DND-41 (cell line): ENCODE measurements at places on chromosomes 3 and 15.

- no peaks in the 10 kb centered on the region for H3K4me1 ChIP-seq
- DNase-seq = no peak
- H3K4me3 ChIP-seq = no peak overlapping the region
- peaks cover 69% of the 10 kb centered on the region for H3K36me3 ChIP-seq
Measured at GRCh38 chr3:161253711-161254110, 32.6 kb downstream of the NMD3 start.

GRCh38 chr15:64636556-64636955 is 138.8 kb downstream of the RBPMS2 start:
- H3K36me3 ChIP-seq = peaks cover 27% of the 10 kb centered on the region; the same call in 1 of the 2 replicates
- DNase-seq = no peak
- no peaks in the 10 kb centered on the region for H3K27me3 ChIP-seq
- H3K4me3 ChIP-seq = no peak overlapping the region
- H3K27ac ChIP-seq = no peak overlapping the region
- H3K4me1 ChIP-seq = peaks cover 31% of the 10 kb centered on the region

GRCh38 chr15:79209116-79209515 is 73.4 kb upstream of the ANKRD34C start:
- H3K4me3 ChIP-seq = no peak overlapping the region
- H3K36me3 ChIP-seq = no peaks in the 10 kb centered on the region
- DNase-seq = no peak
- H3K27ac ChIP-seq = no peak overlapping the region
- H3K27me3 ChIP-seq = peaks cover 4% of the 10 kb centered on the region

- H3K4me1 ChIP-seq = no peaks in the 10 kb centered on the region
- H3K27me3 ChIP-seq = no peaks in the 10 kb centered on the region
- no peaks in the 10 kb centered on the region for H3K36me3 ChIP-seq
- no peak overlapping the region for H3K27ac ChIP-seq
Measured at GRCh38 chr3:196440696-196441095, 8.5 kb upstream of the UBXN7 start.

GRCh38 chr3:13296662-13297061 is 123.5 kb downstream of the NUP210 start:
- peak; percentile 81 for DNase-seq
- H3K27ac ChIP-seq = peak overlapping the region; percentile 82
- H3K4me3 ChIP-seq = no peak overlapping the region
- no peaks in the 10 kb centered on the region for H3K36me3 ChIP-seq
- H3K4me1 ChIP-seq = peaks cover 42% of the 10 kb centered on the region
- no peaks in the 10 kb centered on the region for H3K27me3 ChIP-seq

DNA sequence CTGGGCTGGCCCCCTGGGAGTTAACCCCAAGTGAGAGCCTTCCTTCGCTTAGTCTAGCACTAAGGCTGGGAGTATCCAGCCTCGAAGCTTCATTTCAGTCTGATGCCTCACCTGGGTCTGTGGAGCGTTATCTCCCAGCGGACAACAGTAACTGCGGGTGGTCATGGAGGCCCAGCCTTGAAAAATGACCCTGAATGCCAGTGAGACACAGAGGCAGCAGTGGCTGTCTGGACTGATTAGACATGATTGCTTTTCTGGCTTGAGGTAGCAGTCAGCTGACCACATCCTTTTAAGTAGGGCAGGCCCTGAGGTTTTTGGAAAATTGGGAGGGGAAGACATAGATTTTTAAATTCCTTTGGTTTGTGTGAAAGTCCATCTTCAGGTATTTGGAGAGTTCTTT is 28.2 kb upstream of the TRIM59 start:
- H3K36me3 ChIP-seq = no peaks in the 10 kb centered on the region
- H3K4me1 ChIP-seq = no peaks in the 10 kb centered on the region
- no peak overlapping the region for H3K27ac ChIP-seq
- no peak for DNase-seq

DNA sequence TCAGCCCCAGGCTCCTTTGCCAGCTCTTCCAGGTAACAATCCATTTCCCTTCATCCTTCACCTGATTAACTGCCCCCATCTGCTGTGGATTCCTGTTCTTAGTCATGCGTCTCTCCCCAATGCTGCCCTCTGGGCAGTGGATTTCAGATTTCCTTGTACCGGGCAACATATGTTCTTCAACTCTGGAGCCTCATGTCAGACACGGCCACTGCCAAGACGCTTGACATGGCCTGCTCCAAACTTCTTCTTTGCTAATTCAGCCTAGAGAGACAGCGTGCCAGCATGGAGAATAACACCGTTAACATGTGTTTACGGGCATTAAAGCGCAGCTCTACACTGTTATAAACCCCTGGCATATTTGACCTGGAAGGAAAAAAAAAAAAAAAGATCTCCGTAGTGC is 1035.1 kb upstream of the NR2F2 start:
- no peak for DNase-seq
- H3K4me3 ChIP-seq = no peak overlapping the region
- peaks cover 16% of the 10 kb centered on the region for H3K27me3 ChIP-seq

DNA sequence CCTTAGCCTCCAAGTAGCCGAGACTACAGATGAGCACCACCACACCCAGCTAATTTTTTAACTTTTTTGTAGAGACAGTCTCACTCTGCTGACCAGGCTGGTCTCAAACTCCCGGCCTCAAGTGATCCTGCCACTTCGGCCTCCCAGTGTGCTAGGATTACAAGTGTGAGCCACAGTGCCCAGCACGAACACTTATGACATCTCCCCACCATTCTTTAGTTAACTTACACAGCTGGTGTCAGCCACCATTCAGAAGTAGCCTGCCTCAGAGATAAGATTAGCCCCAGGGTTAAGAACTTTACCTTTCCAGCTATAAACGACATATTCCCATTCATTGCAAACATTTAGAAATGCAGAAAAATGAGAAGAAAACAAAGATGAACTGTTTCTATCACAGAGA is 58.2 kb downstream of the TRPM7 start:
- no peak overlapping the region for H3K27ac ChIP-seq
- no peak overlapping the region for H3K4me3 ChIP-seq

- no peaks in the 10 kb centered on the region for H3K27me3 ChIP-seq
- no peaks in the 10 kb centered on the region for H3K36me3 ChIP-seq
- no peak overlapping the region for H3K27ac ChIP-seq
- no peak for DNase-seq
Measured at GRCh38 chr3:177440456-177441104, 243.3 kb upstream of the TBL1XR1 start.

DNA sequence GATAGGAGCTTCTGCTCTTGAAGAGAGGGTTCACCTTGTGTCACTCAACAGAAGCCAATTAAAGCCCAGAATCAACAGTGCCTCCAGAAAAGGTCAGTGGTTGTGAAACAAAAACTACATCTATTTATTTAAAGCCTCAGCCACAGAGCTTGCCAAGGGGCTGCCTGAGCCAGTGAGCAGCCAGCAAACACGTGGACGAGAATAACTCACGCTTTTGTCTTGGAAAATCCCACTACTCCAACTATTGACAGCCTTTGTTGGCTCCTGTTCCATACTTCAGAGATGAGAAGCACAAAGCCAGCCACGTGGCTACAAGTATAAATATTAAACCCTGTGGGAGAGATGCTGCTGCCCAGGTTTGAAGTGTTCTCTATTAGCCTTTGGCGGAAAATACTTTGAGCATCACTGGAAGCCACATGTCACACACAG is 10.3 kb downstream of the GPR156 start:
- H3K4me1 ChIP-seq = no peaks in the 10 kb centered on the region
- peaks cover 16% of the 10 kb centered on the region for H3K27me3 ChIP-seq
- no peaks in the 10 kb centered on the region for H3K36me3 ChIP-seq
- H3K27ac ChIP-seq = no peak overlapping the region
- H3K4me3 ChIP-seq = no peak overlapping the region
- no peak for DNase-seq

DNA sequence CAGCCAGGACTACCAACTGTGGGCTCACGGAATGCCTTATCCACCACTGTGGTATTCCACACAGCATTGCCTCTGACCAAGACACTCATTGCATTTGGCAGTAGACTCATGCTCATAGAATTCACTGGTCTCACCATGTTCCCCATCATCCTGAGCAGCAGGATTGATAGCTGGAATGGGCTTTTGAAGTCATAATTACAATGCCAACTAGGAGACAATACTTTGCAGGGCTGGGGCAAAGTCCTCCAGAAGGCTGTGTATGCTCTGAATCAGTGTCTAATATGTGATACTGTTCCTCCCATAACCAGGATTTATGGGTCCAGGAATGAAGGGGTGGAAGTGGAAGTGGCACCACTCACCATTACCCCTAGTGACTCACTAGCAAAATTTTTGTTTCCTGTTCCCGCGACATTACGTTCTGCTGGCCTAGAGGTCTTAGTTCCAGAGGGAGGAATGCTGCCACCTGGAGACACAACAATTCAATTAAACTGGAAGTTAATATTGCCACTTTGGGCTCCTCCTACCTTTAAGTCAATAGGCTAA is 58.6 kb upstream of the CCDC80 start:
- H3K36me3 ChIP-seq = no peaks in the 10 kb centered on the region
- no peaks in the 10 kb centered on the region for H3K27me3 ChIP-seq
- DNase-seq = no peak
- H3K4me1 ChIP-seq = no peaks in the 10 kb centered on the region

- no peak for DNase-seq
- H3K27me3 ChIP-seq = no peaks in the 10 kb centered on the region
- H3K4me1 ChIP-seq = no peaks in the 10 kb centered on the region
- no peak overlapping the region for H3K27ac ChIP-seq
- no peak overlapping the region for H3K4me3 ChIP-seq
Measured at GRCh38 chr3:47856669-47857068, 53.7 kb downstream of the DHX30 start.

DNA sequence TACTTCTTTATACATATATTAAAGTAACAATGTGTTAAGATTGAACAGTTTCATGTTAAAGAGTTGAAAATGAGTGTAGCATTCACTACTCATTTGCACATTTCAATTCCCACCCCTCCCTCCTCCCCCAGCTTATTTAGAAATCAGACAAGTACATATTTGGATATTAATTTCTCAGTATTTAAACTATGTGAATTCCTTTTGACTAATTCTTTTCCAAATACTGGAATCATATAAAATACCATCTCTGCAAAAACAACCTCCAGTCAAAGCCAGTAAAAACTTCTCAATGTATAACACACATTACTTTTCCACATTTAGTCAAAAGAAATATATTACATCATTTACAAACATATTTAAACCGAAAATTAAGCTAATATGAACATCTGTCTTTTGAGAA is 25.5 kb upstream of the SHC4 start:
- no peak for DNase-seq
- H3K4me3 ChIP-seq = no peak overlapping the region
- H3K27me3 ChIP-seq = no peaks in the 10 kb centered on the region
- no peaks in the 10 kb centered on the region for H3K4me1 ChIP-seq

- peaks cover 72% of the 10 kb centered on the region for H3K4me1 ChIP-seq
- no peak overlapping the region for H3K4me3 ChIP-seq
- peak; percentile 77 for DNase-seq
- peaks cover 11% of the 10 kb centered on the region; the same call in 1 of the 2 replicates for H3K36me3 ChIP-seq
- H3K27ac ChIP-seq = peak overlapping the region; percentile 100
Measured at GRCh38 chr15:40044717-40045571, 6.0 kb upstream of the SRP14 start.

GRCh38 chr15:75036212-75036616 is 12.8 kb downstream of the PPCDC start:
- DNase-seq = no peak
- no peaks in the 10 kb centered on the region for H3K4me1 ChIP-seq
- H3K27ac ChIP-seq = no peak overlapping the region
- peaks cover 5% of the 10 kb centered on the region for H3K36me3 ChIP-seq

- no peak overlapping the region for H3K4me3 ChIP-seq
- DNase-seq = no peak
- H3K4me1 ChIP-seq = peaks cover 14% of the 10 kb centered on the region
- no peak overlapping the region for H3K27ac ChIP-seq
- H3K27me3 ChIP-seq = no peaks in the 10 kb centered on the region
Measured at GRCh38 chr15:83166218-83166617, 41.4 kb downstream of the HDGFL3 start.

GRCh38 chr3:8767667-8768363 is 1.6 kb downstream of the OXTR start:
- no peak overlapping the region for H3K27ac ChIP-seq
- no peaks in the 10 kb centered on the region for H3K4me1 ChIP-seq
- no peak overlapping the region for H3K4me3 ChIP-seq
- no peak for DNase-seq
- no peaks in the 10 kb centered on the region for H3K36me3 ChIP-seq

DNA sequence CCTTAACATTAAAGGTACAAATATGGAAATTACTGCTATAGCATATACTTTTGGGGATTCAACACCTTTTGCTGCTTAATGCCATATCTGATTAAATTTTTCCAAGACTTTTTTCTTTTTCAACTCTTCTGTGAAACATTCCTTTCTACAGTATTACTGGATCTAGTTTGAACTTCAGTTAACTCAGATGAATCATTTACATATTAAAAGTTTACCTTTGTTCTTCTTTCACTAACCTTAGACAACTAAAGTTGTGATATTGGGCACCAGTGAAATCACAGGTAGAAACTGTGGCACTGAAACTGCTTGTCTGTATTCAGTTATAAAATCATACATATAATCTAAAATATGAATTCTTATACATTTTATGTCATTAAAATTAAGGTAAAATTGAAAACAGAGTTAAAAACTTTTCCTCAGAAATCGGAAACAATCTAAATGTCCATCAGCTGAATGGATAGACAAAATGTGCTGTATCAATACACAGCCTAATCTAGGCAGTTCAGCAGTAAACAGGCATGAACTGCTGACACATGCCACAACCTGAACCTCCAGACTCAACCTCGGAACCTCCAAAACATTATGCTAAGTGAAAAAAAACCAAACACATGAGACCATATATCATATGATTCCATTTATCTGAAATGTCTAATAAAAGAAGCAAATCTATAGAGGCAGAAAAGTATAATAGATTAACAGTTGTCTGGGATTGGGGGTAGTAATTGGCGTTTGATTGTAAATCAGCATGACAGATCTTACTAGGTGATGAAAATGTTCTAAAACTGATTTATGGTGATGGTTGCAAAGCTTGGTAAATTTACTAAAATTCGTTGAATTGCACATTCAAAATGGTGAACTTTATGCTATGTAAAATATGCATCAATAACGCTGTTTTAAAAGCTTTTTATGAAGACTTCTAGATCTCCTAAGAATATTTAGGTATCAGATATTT is 50.0 kb downstream of the PPARG start:
- no peaks in the 10 kb centered on the region for H3K36me3 ChIP-seq
- H3K27me3 ChIP-seq = no peaks in the 10 kb centered on the region
- H3K27ac ChIP-seq = no peak overlapping the region
- H3K4me1 ChIP-seq = peaks cover 37% of the 10 kb centered on the region
- no peak for DNase-seq

GRCh38 chr3:49383387-49383786 is 25.2 kb upstream of the GPX1 start:
- peaks cover 3% of the 10 kb centered on the region; the same call in 1 of the 2 replicates for H3K36me3 ChIP-seq
- H3K4me1 ChIP-seq = peaks cover 10% of the 10 kb centered on the region
- no peaks in the 10 kb centered on the region for H3K27me3 ChIP-seq
- no peak overlapping the region for H3K27ac ChIP-seq
- DNase-seq = no peak
